ENCODE measurements at places on chromosomes 5 and 9.

DNA sequence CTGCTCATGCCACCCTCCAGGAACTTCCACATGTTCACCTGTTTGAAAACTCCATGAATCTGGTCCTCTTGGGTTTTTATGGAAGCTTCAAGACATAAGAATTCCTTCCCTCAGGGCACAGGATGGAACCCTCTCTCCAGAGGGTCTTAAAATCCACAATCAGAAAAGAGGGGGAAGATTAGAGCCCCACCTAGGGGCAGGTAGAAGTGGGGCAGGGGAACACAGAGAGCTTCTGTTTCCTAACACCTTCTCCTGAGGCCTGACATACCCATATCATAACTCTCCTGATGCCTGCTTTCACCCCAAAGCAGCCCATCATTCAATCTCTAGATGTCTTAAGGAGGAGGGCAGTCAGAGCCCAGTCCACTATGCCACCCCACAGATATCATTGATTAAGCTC, 1087.7 kb upstream of the ARRDC3 start:
- no peak for DNase-seq

- DNase-seq: no peak
Measured at GRCh38 chr5:178590141-178590923, at the start of gene COL23A1. COL23A1 (minus strand) TSS chr5:178590393.

GRCh38 chr5:150075806-150076205, 10.5 kb downstream of the CSF1R start:
- no peak for DNase-seq

GRCh38 chr5:40406741-40407211, 272.9 kb upstream of the PTGER4 start:
- DNase-seq: no peak

DNA sequence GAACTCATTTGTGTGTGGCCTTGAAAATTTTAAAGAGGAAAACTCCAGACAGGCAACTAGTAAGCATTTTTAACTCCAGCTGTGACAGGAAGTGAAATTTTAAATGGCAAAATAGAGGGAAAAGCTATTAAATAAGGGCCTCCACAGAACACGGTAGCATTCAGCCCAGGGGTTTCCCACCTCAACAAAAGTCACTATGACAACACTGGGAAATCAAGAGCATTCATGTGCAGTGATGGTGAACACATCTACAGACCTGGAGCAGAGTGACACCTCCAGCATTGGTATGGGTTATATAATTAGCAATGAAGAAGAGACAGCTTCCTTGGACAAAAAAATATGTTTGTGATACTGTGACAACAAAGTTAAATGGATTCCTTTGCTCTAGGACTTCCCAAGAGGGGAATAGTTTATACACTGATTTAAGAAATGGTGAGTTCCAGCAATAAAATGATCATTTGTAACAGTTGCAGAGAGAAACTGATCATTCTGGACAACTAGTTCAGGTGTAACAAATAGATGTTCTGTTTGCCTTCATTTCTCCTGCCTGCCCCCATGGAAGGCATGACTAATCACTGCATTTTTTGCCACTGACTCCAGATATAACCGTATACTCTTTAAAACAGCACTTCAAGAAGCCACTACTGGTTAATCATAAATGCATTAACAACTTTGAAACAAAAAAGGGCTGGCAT, 93.3 kb upstream of the SLC44A1 start:
- no peak for DNase-seq

DNA sequence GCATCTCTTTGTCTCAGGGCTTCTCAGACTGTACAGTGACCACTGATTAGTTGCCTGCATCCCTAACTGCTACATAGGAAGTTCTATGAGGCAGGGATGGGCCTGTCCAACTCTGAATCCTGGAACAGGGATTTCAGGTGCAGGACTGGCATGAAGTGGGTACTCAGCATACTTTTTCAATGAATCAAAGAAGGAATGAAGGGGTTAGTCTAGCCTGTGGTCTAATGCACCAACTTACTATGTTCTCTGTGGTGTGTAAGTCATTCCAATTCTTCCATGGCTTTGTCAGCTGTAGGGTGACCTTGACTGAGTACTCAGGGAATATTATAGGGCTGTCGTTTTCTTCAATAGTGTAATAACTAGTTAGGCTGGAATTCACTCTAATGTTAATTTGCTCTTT, 8.3 kb downstream of the COL15A1 start:
- DNase-seq: no peak

GRCh38 chr9:95284162-95285080, 33.1 kb downstream of the FANCC start:
- no peak for DNase-seq

- no peak for DNase-seq
Measured at GRCh38 chr5:32330126-32330971, 17.6 kb upstream of the MTMR12 start.

- no peak for DNase-seq
Measured at GRCh38 chr9:3008091-3008490, 164.2 kb upstream of the PUM3 start.

DNA sequence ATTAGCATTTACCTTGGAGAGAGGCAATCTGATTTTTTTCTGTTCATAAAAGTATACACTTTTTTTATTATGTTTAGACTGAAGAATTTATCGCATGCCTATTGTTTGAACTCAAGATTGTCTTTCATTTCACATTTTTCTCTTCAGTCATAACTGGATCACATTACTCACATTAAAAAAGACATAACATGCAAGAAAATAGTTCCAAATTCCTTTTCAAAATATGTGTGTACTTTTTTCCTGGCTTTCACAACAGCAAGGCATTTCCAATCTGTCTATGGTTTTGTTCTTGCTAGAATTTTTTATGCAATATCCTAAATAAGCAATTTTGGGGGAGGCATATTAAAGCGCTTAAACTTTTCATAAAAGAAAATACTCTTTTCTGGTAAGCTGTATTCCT, 21.2 kb downstream of the FTMT start:
- no peak for DNase-seq

GRCh38 chr5:139670369-139671095, 22.4 kb downstream of the CXXC5 start:
- DNase-seq: no peak

DNA sequence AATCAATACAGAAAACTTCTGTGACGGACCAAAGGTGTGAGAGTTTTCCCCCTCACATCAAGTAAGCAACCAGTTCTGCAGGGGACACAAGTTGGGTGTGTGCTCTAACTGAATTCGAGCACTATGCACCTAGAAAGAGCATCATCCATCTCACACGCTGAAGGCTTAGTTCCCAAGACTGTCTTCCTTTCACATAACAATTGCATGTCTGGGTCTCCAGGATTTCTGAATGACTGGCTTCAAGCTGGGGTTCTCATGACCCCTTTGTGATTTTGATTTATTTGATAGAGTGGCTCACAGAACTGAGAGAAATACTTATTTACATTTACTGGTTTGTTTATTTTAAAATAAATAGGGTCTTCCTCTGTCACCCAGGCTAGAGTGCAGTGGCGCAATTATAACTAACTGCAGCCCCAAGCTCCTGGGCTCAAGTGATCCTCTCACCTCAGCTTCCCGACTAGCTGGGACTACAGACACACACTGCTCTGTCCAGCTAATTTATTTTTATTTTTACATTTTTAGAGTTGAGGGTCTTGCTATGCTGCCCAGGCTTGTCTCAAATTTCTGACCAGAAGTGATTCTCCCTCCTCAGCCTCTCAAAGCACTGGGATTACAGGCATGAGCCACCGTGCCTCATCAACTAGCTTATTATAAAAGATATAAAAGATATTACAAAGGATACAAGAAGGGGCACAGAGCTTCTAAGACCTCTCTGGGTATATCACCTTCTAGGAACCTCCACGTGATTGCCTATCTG, 316.7 kb upstream of the CDH12 start:
- DNase-seq: no peak

- no peak for DNase-seq
Measured at GRCh38 chr5:118397236-118397635, 591.1 kb downstream of the DTWD2 start.

DNA sequence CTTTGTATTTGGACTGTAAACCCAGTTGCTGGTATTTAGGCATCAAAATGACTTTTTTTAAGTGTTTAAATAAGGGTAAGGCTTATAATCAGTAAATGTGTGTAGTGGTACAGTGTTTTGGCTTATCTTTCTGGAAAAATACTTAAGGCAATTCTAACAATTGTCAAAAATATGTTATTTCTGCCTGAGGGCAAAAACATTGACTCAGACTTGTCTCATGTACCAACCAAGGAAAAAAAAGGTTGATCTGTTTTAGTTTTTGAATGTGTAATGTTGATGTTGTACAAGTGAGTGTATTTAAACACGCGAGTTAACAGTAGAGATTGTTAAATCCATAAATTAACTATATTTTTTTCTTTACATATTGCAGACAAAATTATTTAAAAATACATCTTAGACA, 277.8 kb upstream of the TYRP1 start:
- peak; percentile 3 for DNase-seq

DNA sequence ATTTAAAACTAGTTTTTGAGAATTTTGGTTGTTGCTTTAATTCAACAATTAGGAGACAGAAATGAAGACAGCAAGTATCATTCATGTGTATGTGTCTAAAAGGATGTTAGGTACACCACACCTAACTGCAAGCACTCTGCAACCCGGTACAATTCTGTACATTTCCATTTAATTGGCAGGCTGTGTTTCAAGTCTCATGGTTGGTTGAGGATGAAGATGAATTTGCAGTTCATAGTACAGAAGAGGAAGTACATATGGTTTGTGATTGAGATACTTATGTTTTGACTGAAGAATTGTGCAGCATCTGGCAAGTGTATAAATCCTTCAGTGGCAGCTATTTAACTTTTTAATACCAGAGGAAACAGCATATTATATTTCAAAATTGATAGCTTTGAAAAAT, 628.7 kb upstream of the ZNF608 start:
- DNase-seq: no peak

DNA sequence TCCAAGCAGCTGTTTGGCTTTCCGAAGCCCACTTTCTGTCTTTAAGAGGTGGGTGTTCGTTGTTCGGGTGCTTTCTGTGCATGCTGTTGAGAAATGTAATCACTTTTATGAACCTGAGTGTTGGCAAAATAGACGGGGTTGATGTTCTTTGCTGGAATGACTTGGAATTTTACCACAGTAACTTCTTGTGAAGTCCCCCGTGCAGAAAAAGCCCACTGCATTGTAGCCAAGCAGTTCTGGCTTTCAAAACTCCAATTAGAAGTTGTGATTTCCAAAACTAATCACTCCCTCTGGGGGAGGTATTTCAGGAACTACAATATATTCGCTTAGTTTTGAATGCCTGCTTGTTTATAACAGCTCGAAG, 111.1 kb downstream of the PAM start:
- DNase-seq: no peak
